ENCODE measurements at places on chromosomes 6 and 20.

- DNase-seq, result no peak
Observed at GRCh38 chr20:50198180-50198666, 7.6 kb downstream of the CEBPB start.

- DNase-seq, result no peak
Observed at GRCh38 chr6:149293244-149293643, 24.3 kb upstream of the TAB2 start.

GRCh38 chr20:20224806-20225205 is 143.1 kb upstream of the INSM1 start:
- DNase-seq, result no peak

DNA sequence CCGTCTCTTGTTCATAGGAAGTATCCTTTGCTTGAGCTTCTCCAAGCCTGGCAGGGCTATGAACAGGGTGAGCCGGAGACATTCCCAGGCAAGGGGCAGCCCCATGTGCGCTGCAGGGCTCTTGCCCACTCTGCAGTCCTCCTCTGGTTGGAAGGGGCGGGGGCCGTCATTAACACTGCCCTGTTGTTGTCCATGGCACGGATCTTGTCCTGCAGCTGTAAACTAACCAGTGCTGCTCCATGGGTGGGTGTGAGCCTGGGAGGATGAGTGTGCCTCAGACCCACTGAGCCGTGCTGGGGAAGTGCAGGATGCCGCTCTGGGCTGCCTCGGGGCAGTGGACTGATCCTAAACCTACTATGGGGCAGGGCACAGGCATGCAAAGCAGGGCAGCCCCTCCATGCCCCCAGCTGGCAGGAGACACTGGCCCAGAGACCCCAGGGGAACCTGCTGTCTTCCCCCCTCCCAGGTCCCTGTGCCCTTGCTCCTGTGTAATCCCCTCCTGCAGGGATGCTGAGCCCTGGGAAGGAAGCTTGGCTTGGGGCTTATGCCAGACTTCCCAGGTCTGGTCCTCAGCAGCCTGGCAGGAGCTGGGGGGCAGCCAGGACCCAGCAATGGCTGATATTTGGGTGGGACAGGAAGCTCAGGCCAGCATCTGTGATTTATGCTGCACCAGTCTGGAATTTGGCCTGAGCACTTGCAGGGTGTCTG is 8.5 kb downstream of the EBF4 start:
- no peak for DNase-seq

GRCh38 chr6:35911871-35912653 is 8.8 kb downstream of the SRPK1 start:
- no peak for DNase-seq

GRCh38 chr6:116326181-116326671 is 44.5 kb upstream of the DSE start:
- no peak for DNase-seq

DNA sequence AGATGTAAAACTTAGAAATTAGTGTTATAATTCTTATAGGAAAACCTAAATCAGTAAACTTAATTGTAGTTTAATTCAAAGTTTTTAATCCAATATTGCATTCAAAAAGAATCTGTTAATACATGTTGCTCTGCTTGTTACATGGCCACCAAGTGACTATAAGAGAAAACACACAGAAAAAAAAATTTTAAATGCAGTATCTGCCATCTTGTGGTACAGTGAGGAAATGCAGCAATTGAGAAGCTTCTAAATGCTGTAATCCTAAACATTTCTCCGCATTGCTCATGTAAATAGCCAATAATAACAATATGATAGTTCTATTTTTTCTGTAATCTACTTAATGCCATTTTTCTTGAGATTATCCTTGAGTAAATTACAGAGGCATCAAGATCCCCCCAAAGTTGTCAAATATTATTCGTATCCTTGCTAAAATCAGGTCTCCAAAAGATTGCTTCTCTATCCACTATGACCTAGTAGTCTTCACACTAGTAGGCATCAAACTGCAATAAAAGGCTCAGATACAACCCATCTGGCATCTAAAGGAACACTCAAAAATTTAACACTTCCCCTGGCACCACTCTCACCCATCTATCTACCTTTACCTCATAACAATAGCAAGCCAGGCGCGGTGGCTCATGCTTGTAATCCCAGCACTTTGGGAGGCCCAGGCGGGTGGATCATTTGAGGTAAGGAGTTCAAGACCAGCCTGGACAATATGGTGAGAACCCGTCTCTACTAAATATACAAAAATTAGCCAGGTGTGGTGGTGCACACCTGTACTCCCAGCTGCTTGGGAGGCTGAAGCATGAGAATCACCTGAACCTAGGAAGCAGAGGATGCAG is 34.6 kb downstream of the HDAC2 start:
- no peak for DNase-seq

DNA sequence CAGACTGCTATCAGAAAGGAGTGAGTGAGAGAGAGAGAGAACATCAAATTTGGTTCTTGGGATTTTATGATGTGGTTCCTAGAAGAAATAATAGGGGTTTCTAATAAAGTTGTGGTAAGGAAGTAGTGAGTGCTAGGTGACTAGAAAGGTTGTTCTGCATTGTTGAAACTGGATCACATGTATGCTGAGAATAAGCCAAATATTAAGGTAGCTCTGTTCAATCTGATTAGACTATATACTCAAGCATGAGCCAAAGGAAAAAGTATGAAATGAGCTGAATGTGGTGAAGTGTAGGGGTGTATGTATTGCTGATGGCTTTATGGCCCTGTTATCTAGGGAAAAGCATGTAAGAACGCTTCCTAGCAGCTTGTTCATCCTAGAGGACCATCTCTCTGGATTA is 63.0 kb upstream of the IMPG1 start:
- DNase-seq, result no peak

- DNase-seq, result no peak
Observed at GRCh38 chr6:88141561-88142296, 24.4 kb downstream of the CNR1 start.

DNA sequence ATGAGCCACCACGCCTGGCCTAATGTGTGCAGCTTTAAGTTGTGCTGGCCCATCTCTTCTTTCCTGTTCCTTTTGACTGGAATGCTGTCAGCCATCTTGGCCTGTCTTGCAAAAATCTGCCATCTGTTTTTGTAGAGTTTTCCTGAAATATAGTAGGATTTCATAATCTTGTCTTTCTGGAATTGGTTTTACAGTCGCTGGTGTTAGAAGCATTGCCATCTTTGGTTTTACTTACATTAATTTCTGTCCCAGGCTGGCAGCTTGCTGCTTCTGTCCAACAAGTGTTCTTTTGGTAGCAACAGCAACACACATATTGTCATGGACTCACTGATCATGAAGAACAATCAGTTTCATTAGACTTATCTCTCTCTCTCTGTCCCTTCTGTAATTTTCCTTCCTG is 29.1 kb upstream of the TULP1 start:
- DNase-seq, result no peak

DNA sequence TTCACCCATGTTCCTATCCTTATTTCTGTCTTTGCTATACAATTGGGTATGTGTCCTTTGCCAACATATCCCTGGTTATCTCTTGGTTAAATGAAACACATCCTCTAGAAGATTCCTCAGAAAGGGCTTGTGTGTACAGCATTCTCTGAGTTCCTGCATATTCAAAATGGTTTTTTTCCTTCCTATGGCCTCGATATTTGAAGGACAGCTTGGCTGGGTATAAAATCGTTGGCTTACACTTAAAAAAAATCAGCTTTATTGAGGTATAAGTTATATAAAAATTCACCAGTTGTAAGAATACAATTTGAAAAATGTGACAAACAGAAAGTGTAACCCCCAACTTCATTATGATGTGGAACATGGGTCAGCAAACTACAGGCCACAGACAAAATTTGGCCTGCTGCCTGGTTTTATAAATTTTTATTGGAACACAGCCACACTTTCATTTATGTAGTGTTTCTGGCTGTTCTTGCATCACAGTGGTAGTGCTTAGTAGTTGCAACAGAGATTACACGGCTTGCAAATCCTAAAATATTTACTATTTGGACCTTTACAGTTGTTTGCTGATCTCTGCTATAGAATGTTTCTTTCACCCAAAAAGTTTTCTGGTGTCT is 16.7 kb downstream of the PCMT1 start:
- DNase-seq, result no peak

DNA sequence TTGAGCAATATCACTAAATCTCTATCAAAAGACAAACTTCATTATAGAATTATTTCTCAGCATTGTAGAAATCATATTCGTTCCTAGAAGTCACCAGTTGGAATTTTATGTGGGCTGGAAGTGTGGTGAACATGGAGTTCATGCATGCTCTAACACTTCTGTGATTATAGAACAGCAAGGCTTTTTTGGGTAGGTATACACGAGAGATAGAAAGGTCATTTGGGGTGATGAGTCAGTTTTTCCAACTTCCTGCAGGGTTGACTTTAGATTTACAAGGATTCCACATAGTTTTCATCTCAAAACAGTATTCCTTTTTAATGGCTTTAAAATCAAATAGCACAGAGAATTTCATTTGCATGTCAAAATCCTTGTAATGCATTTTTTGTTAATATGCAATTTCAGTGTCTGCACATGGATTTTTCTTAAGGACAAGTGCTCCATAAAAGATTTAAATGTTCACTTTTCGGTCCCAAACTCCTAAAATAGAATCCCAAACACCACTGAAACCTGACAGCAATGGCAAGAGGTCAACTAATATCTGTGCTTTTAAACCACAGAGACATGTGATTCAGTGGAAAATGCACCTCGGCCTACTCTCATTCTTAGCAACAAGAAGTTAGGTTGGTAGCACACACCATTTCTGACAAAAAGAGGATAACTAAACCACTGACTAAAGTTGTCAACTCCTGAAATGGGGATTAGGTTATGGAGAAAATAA is 211.0 kb downstream of the MOXD1 start:
- DNase-seq, result no peak

DNA sequence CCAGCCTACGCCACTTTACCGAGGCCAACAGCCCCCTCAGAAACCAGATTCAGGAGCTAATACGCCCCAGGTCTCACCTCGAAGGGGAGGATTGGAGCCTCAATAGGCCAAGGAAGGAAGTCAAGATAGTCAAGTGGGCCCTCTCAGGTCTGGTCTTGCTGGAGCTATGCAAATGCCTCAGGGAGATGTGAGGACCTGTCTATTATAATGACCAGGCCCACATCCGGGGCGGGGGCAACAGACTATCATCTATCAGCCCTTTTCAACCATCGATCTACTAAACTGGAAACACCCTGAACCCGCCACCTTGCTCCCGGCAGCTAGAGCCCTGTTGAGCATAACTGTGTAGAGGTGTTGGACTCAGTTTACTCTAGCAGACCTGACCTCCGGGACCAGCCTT is 12.7 kb upstream of the GSTA3 start:
- no peak for DNase-seq

DNA sequence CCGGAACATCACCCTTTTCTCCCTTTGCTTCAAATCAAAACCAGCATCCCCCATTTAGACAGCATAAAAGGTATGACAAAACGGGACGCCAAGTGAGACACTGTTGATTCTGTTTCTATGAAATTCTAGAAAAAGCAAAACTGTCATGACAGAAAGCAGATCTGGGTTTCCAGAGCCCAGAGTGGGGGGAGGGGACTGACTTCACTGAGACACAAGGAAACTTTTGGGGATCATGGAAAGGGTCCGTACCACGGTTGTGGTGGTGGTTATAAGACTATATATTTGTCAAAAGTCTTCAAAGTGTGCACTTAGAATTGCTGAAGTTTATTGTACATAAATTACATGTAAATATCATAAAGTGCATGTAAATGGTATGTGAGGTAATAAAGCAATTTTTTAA is 82.6 kb downstream of the SLC22A3 start:
- DNase-seq, result no peak

DNA sequence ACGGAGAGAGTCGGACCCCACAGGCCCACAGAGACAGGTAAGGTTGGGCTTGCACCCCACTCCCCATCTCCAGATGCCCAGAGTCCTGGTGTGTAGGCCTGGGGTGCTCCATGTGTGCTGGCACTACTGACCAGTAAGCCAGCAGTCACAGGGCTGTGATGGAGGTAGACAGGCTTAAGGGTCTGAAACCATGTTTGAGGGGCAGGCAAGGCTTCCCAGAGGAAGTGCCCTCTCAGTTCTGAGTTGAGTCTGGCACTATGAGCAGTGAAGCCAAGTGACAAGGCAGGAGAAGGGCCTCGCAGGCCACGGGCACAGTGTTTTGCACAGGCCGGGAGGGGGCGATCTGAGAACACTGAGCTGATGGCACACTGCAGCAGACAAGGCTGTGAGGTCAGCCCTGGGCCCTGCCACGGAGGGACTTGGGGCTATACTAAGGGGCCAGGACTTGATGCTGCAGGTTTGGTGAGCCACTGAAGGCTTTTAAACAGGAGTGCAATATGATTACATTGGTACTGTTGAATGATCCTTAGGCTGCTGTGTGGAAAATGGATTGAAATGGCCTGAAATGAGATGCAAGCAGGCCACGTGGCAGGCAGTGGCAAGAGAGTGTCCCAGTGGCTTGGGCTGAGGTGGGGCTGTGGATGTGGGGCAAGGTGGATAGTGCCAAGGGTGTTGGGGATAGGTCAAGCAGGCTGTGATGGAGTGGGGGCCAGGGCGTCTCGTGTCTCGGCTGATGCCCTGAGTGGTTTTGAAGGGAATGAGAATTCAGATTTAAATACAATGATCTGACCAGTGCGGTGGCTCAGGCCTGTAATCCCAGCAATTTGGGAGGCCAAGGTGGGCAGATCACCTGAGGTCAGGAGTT is 20.3 kb downstream of the TTBK1 start:
- no peak for DNase-seq

DNA sequence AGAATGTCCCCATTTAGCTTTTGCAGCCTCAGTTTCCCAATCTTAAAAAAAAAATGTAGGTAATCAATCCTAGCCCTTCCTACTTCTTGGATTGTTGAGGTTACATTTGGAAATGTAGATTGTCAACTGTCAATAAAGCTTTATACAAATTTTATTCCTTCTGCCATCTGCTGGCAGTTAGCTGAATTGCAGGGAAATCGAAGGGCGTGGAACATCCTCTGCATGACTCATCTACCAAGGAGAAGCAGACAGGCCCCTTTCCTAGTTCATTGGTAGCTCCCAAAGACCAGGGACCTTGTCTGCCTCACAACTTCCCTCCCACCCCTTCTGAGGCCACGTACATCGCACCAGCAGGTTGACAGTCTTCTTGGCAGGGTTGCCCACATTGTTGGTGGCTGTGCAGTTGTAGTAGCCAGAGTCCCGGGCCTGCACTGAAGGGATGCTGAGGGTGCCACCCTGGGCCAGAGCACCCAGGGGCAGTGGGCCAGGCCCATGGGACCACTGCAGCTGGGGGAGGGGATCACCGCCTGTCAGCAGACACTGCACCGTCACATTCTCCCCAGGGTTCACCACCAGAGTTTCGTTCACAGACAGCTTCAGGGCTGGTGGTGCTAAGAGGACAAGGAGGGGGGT is 43.6 kb downstream of the MDGA1 start:
- DNase-seq, result no peak

Measured in NCI-H1930 (cell line).